Cerebellum (tissue), 4 donors: ENCODE measurements at places on chromosomes 12 and 14. TPM values are rescaled to one million over a fixed set of nuclear protein-coding genes. Genes with fewer than 3 reads are reported as not detected.

RD3L gene
- not detected for total RNA-seq

DNA sequence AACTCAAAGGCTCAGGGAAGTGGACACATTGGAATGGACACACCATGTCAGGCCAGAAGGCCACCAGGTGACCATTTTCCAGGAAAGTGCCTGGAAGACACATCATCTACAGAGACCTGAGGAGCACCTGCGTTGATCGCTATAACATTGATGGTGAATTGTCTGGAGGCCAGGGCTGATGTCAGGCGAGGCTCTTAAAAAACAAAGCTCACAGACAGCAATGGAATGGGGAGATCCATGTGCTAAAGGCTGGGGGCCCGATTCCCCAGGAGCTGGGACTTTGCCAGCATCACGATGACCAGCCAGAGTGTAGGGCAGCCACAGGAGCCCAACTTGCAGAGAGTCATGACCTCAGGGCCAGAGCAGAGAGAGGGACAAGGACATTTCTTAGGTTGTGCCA is 30.3 kb downstream of the DIO3 start:
- no peak for DNase-seq

GRCh38 chr12:39372929-39373328 is 70.0 kb downstream of the KIF21A start:
- DNase-seq = no peak

DNA sequence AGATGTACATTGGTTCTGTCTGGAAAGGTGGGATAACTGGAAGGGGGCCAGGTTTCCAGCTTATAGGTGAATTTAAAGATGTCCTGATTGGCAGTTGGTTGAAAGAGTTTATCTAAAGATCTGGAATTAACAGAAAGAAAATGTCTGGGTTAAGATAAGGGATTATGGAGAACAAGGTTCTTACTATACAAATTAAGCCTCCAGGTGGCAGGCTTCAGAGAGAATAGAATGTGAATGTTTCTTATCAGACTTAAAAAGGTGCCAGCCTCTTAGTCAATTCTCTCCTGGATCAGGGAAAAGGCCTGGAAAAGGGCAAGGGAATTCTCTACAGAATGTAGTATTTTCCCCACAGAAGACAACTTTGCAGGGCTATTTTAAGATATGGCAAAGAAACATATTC is 53.1 kb downstream of the CNTN1 start:
- DNase-seq = no peak

ZDHHC22 gene
- total RNA-seq = 9.8 TPM

DNA sequence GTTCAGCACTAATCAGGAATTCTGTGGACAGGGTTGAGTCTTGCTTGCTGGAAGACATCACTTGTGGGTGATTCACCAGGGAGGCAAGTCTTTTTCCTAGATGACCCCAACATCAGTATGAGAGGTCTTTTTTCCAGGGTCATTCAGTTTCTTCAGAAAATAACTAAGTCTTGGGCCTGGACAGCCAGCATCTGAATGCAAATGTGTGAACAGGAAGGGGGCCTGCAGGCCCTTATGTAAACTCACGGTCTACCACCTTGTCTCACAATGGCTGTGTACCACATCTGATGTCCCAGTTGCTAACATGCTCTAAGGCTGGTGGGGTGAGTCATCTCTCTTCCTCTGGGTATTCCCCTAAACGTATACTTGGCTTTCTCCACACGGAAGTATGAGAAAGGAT is 79.2 kb downstream of the HECTD4 start:
- no peak for DNase-seq

SLC6A15 gene
- total RNA-seq = 63.4 TPM

FAR2 gene
- total RNA-seq = 41.4 TPM

DNA sequence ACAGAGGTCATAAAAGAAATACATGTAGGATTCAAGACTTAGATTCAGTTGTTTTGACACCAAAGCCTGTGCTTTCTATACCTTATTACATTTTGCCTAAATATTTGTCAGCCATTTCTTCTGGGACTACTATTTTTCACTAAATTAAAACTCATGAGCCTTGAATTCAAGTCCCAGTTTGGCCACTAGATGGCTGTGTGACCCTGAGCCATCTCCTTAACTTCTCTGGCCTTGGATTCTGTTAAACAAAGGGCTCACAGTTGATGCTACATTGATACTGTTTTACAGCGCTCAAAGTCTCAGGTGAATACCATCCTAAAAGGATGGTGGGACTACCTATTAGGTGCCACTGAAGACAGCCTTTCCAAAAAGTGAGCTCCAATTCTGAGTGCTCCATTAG is 39.6 kb upstream of the CCDC198 start:
- peak; percentile 20 for DNase-seq

- no peak for DNase-seq
Measured at GRCh38 chr14:99267381-99267780, 4.6 kb downstream of the BCL11B start.

STON2 gene
- total RNA-seq = 29.9 TPM

GRCh38 chr12:76552343-76552938 is 7.1 kb downstream of the OSBPL8 start:
- DNase-seq = no peak

DNA sequence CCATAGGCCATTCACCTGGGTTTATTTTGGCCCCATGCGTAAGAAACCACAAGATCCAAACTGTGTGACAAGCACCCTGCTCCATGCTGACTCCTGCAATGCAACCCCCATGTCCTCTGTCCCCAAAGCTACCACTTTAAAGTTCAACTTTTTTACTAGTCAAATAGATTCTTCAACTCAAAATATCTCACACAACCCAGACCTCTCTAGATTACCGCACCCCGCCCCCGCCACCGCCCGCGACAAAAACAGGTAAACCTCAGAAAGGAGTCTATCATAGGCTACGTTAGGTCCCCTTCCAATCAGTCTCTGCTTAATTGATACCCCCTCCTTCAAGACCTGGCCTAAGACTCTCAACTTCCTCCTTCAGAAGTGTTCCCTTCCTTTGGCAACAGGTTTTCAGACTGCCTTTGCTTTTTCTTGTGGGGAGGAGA is 2.2 kb downstream of the ZFP36L1 start:
- DNase-seq = no peak

- no peak for DNase-seq
Measured at GRCh38 chr12:100473716-100474150, at the start of gene NR1H4. Gene NR1H4, plus strand, starts transcription at chr12:100473866. Its CDS starts 19,458 bp downstream, at chr12:100493324.

SERPINA3 gene
- total RNA-seq = 0.73 TPM

TPPP2 gene
- total RNA-seq = not detected

- no peak for DNase-seq
Measured at GRCh38 chr14:94923786-94924185, 153.9 kb upstream of the GSC start.

DNA sequence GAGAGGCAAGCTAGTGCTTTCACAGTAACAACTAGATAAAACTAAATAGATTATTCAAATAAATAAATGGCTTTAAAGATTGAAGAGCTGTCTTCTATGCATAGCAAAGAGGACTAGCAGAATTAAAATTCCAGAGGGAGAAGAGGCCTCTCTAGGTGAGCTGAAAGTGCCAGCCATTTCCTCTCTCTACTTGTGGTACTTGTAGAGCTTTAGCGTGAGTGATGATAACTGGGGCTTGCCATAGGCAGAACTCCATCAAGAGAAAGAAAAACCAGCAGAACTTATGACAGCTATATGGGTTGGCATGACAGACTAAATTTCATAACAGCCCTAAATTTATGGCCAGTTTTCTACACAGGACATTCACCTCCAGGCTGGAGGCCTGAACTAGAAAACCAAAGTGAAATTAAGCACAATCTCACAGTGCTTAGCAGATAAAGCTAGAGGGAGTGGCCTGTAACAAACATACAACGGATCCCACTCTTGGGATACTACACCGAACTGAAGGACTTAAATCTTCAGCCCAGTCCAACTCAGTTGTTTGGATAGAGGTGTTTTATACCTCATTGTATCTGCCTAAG is 11.0 kb downstream of the SPTLC2 start:
- DNase-seq = no peak

DNA sequence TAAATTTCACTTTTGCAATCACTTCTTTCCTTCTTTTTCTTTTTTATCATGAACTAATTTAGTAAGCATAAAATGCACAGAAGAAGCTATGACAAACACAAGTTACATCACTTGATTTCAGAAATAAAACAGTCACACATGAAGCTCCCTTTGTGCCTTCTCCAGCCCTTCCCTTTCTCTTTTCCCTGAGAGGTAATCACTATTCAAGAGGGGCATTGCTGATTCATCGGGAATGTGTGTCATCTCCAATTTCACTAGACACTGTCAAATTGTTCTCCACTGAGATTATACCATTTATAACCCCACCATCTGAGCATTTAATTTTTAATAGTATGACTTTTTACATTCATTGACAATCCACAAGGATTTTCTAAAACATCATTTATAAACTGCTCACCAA is 91.6 kb upstream of the PTPRQ start:
- DNase-seq = no peak

OR4M1 gene
- not detected for total RNA-seq

GUCY2C gene
- 0.09 TPM for total RNA-seq

DNA sequence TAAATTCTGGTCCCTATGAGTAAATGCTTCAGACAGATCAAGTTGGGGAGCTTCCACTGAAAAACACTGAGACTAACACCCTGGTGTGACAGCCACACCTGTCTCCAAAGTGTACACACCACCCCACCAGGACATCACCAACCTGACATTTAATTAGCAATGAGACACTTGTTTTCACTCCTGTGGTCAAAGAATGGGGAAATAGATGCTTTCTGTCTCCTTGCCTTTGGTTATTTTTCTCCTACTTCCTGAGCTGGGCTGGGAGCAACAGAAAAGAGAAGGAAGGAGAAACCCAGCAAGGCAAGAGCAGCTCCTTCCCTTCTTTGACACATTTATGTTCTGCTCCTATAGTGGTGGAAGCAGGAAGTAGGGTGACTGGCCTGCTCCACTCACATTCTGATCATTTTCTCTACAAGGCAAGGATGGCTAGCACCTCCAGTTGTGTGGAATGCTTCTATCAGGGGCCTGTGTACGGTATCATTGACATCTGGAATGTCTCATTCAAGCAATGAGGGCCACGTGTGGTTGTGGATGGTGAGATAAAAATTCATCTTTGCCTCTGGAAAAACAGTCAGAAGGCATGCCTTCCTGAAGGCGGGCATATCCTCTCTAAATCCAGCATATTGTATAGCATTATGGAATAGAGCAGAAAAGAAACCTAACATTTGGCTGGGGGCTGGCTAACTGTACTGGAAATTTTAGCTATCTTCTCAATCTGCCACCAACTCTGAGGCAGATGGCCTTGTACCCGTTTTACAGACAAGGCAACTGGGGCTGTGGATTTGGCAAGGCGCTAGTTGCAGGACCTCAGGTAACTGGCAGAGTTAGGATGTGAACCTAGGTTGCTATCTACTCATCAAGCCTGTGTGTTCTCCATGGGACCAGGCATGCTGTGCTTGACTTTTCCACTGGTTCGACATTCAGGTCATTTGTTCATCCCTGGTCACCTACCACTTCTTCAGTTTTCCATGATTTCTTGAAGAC is 24.8 kb upstream of the LGALS3 start:
- no peak for DNase-seq

- DNase-seq = no peak
Measured at GRCh38 chr14:96067985-96068930, 29.1 kb downstream of the C14orf132 start.

- peak; percentile 26 for DNase-seq
Measured at GRCh38 chr12:646442-647384, 16.5 kb downstream of the NINJ2 start.

CLEC6A gene
- total RNA-seq = not detected

GRCh38 chr12:41998436-41998835 is 146.2 kb downstream of the GXYLT1 start:
- no peak for DNase-seq

GRCh38 chr14:94690896-94691659 is 78.8 kb downstream of the GSC start:
- DNase-seq = no peak

- DNase-seq = no peak
Measured at GRCh38 chr12:90216020-90216552, 507.4 kb upstream of the ATP2B1 start.

DNA sequence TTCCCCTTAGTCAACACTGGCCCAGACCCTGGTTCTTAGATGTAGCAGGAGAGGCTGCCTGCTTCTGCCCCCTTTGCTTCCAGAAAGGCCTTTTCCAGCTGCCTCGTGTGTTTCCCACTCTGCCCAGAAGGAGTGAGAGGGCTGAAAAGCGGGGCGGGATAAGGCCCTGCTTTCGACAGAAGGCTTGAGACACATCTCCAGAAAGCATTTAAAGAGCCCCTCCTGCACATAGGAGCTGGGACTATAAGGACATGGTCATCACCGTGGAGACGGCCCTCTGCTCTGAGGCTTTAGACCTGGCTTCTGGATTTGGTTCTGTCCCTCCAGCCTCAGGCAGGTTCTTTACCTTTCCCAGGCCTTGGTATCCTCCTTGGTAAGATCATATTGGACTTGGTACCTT is 11.9 kb downstream of the CALM1 start:
- no peak for DNase-seq

- no peak for DNase-seq
Measured at GRCh38 chr14:32693114-32693513, 245.6 kb upstream of the NPAS3 start.

SMCO2 gene
- total RNA-seq = not detected

DNA sequence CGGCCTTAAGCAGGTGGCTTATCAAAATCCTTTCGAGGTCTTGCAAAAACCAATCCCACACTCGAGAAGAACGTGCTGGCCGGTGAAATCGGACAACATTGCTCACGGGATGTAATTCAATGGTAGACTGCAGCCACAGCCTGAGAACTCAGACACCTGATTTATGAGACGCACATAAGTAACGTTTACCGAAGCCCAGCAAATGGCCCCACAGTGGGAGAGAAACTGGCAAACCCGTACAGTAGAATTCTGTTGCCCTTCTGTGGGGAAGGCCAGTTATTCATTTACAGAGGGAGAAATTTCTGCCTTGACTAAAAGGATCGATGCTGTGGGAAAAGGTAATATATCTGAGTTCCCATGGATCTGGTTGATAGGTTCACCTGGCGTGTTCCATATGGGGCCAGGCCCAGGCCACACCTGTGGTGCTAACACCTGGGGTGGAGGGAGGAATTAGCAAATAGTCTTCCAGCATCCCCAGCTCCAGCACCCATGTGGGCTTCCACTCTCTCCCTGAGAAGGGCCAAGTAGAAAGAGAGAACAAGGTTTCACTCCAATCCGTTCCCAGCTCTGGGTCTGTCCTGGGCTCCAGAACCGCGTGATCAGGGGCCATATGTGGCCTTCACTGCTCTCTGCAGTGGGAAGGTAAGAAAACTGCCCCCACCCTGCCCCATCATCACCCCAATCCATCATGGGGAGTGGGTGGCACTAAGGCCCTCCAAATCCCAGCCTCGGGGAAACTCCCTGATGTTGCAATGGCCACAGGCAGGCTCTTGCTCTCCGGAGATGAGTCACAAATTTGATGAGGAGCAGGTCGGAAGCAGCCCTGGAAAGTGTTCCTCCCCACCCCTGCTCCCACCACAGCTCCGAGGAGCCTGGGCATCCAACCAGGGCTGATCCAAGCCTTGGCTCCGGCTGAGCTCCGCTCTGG is 12.7 kb downstream of the BDKRB1 start:
- peak; percentile 43 for DNase-seq
